Stimulated activated CD8-positive, alpha-beta memory T cell treated with anti-CD3 and anti-CD28 coated beads, Interleukin-7, amount 100 ng/mL, for 48 hours (primary cell): ENCODE measurements at places on chromosomes 4 and X.

DNA sequence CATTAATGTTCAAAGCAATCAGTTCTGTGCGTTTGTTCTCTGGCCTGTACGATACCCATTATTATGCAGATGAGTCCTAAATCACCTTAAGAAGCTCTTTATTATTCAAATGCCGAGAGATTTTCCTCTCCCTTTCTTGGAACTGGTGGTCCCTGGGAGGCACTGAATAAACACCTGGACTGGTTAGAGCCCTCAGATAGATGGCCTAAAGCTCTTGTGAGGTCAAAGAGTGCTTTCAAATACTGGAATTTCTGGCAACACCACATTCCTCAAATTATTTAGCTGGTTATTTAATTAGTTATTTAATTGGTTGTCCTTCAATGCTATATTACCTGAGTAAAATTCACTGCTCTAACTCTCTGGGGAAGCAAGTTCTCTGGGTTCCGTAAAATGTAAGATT lies 3.0 kb downstream of the ARHGEF38 start:
- DNase-seq: no peak

- DNase-seq: no peak
Observed at GRCh38 chr4:132710971-132711370, 438.1 kb upstream of the PCDH10 start.

DNA sequence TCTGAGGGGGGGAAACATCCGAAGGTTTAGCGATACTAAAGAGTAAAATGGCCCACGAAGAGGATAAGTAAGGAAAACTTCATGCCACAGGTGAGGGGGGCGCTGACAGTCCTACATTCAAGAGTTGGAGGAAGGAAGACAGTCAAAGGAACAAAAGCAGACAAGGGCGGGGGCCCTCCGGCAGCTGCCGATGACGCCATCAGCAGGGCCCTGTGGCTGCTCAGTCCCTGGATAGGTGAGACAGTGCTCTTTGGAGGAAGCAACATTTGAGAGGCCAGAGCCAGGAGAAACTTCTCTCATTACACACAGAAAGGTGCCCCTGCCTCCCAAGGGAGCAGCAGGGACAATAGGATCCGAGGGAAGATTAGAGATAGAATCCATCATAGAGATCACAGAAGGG lies 41.5 kb downstream of the RAB40AL start:
- no peak for DNase-seq

- DNase-seq: no peak
Observed at GRCh38 chrX:45912316-45912715, 632.9 kb downstream of the ZNF674 start.

GRCh38 chrX:65994519-65995506 lies 45.1 kb downstream of the VSIG4 start:
- no peak for DNase-seq

DNA sequence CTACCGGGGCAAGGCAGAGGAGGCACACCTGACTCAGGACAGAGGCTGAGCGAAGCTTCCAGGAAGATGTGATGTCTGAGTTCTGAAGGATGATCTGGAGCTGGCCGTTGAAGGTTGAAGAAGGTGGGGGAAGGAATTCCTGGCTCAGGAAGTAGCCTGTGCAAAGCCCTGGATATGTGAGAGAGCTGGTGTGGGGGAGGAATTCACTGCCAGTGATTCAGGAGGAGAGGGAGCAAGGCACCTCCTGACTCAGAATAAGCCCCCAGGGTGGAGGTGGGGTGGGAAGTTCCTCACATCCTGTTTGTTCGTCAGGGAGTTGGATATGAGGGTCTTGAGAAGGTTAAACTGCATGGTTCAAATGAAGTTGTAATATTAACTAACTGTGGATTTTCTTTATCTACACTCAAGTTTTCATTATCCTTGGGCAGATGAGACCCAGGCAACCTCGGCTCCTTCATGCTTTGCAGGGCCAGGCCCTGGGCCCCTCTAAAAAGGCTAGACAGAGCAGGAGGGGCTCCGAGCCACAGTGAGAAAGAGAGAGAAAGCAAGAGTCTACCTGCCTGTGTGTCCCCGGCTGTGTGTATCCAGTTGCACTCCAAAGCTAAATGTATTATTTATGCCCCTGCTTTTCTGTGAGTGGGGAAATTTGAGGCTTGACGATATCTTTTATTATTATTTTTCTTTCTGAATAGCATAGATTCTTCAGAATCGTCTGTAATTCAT lies 7.1 kb downstream of the NHSL2 start:
- no peak for DNase-seq
